ENCODE measurements at places on chromosomes 3 and 15.

DNA sequence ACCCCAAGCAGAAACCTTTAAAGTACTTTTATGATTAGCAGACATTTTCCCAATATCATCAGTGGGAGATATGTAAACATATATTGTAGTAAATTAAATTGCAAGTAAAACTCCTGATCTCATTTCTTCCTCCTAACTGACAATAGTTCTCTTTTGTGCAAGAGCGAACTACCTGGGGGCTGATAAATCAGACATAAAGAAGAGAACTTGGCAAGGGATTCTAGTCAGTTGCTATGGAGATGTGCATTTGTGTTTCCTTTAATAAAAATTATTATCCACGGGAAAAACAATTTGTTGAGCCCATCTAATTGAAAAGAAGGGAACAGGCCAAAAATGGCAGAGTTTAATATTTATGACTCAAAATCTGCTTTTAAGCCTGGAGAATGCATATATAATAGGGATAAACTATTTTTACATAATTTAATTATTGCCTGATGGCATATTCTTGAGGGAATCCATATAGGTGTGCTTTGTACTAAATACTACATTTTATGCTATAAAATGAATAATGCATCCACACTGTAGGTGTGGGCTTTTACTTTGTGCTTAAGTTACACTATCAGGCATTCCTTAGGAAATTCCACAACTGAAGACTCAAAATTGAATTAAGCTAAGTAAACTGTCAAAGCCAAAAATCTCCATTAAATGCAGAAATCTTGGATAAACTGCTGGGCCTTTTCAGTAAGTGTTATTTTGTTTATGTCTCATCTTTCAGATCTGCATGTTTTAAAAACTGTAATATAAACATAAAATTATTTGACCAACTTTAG lies 258.1 kb downstream of the ERC2 start:
- DNase-seq: no peak

GRCh38 chr3:27428446-27428845 lies 55.7 kb downstream of the SLC4A7 start:
- DNase-seq: no peak

DNA sequence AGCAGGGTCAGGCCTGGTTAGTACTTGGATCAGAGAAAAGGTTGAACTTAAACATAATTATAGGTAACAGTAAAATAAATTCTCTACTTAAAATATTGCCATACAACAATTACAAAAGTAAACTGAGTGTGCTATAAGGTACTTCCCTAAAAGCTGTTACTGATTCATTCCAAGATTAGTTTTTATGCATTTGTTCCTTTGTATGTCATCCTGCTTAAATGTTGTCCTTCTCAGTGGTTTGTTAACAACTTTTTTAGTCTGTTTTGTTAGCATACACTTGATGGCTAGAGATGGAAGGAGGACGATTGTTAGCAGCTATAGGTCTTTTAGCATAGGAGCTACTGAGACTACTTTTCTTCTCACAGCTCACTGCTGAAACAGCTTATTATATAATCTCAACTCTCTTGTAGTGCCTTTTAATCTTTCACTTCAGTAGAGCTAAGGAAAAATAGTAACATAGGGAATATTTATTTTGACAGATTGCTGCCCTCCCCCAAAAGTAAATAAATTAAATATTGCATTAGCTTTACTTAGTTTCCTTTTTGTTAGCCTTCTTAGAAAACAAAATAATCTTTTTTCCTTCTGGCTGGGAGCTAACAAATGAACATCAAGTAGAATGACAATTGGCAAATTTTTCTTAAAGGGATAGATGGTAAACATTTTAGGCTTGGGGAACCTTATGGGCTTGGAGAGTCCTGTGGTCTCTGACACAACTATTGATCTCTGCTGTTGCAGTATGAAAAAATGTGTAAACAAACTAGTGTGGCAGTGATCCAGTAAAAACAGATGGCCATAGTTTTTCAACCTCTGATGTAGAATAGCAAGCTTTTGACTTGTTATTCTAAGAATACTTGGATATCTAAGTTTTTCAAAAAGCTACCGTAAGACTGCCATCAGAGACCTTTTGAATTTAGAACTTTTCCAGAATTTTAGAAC lies 39.5 kb downstream of the USP8 start:
- no peak for DNase-seq

DNA sequence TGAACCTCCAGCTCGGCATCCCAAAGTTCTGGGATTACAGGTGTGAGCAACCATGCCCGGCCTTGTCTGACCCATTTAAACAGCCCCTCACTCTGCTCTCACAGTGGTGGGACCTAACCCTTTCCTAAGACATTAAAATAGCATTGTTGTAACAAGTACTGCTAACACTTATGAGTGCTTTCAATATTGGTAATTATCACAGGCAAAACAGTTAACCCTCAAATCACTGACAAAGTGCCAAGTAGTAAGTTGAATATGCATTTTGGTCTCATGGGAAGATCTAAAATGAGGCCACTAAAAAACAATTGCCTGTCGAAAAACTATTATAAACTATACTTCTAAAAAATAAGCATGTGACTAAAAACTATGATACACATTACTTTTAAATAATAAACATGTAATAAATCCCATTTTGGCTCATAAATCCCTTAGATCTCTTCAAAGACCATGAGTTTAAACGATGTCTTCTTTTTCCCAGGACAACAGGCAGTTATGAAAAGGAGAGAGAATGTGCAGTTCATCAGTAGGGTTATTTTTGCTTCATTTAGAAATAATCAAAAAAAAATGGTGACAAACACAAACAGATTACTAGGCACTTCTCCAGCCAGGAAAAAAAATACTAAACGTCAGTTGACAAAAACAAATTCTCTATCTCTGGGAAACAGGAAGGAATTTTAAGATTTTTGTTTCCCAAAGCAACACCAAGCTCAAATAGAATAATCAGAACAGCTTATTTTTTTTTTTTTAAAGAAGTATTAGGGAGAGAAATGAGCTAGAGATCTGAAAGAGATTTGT lies 95.4 kb downstream of the RFTN1 start:
- DNase-seq: no peak

GRCh38 chr3:22988566-22988965 lies 214.6 kb upstream of the UBE2E2 start:
- no peak for DNase-seq

DNA sequence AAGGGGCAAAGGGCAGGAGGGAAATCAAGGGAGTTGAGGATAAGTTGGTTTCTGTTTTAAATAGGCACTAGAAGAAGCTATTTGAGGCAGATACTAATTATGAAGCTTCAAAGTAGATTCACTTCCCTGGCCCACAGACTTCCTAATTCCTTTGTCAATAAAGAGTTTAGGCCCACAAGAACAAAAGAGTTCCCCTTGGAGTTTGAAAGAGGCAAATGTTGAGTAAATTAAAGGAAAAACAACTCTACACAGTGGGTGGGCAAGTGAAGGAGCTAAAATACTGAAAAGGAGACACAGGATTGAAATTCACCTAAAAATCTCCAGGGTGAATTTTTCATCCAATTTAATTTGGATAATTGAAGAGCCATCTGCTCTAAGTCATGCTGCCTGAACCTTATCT lies 411.7 kb upstream of the RORA start:
- DNase-seq: no peak

- DNase-seq: no peak
Observed at GRCh38 chr3:195113536-195114425, 157.2 kb downstream of the XXYLT1 start.

DNA sequence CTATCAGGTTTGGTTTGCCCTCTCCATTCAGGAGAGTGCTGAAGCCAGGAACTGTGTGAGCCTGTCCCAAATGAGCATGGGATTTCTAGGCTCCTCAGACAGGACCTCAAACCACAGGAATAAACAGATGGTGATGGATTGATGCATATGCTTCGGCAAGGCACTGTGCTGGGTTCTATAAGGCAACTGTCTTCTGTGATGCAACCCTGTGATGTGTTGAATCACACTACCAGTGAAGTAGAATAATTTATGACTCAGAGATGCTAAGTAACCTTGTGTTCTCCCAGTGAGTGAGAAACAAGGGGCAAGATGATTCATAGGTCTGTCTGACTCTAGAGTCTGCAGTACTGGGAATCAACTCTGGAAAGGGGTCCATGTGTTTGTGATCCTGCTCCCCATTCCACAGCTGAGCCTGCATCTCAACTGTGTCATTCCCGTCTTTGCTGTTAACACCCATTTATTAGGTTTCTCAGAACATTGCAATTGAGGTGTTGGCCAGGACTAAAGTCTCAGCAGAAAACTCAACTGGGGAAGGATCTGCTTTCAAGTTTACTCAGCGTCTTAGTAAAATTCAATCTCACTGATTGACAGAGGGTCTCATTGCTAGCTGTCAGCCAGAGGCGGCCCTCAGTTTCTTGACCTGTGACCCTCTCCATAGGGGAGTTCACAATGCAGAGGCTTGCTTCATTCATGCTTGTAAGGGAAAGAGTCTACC lies 510.1 kb upstream of the CFAP20DC start:
- no peak for DNase-seq

GRCh38 chr3:30847592-30847991 lies 46.9 kb downstream of the GADL1 start:
- no peak for DNase-seq

DNA sequence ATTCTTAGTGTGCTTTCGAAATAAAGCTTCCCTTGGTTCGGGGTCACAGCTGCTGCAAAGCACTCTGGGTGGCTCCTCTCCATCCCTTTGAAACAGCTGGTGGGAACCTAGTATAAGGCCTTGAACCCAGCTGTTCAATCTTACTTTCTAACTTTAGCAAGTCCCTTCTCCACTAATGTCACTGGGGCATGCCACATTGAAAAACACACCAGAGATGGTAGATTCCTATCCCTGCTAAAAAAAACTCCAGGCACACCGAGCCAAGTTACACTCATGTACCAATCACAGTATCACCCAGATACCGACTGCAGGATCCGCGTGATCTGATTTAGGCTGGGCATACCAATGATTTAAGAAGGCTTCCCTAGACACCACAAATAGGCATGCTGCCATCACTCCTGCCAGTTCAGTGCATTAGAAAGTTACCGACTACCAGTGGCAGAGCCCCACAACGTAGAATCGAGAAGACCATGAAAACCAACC lies 65.0 kb downstream of the WWTR1 start:
- no peak for DNase-seq

GRCh38 chr3:69144631-69145245 lies 22.3 kb upstream of the LMOD3 start:
- no peak for DNase-seq

DNA sequence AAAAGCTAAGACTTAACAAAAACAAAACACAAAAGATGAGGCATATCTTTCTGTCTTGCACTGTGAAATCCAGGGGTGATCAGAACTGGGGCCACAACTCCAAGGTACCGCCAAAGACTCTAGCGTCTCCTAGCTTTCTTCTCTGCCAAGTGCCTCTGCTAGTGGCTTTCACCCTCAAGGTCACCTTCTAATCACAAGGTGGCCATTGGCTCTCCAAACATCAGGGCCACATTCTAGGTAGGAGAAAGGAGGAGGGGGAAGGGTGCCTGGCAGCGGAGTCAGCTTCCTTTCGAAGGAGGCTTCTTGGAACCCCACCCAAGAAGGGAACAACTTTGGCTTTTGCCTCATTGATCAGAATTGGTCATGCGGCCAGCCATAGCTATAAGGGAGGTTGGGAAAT lies 168.8 kb upstream of the SMAD3 start:
- no peak for DNase-seq

GRCh38 chr3:191254098-191254873 lies 55.2 kb downstream of the OSTN start:
- DNase-seq: no peak

GRCh38 chr15:96576596-96576995 lies 246.1 kb downstream of the NR2F2 start:
- DNase-seq: peak; percentile 7

DNA sequence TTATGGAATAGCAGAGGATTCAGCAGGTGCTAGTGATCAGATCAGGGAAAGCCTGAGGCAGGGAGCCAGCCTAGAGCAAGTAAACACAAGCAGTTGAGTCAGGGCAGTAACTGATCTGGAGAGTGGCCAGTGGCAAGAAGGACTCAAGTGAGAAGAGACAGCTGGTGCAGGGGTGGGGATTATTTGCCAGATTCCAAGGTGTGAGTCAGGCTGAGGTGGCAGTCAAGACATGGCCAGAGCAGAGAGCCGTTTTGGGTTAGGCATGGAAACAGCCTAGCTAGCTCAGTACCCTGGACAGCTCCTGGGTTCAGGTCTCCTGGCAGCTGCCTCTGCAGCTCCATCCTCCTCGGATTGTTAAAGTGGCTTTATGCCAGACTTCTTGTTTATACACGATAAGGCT lies 281.9 kb upstream of the ONECUT1 start:
- no peak for DNase-seq

DNA sequence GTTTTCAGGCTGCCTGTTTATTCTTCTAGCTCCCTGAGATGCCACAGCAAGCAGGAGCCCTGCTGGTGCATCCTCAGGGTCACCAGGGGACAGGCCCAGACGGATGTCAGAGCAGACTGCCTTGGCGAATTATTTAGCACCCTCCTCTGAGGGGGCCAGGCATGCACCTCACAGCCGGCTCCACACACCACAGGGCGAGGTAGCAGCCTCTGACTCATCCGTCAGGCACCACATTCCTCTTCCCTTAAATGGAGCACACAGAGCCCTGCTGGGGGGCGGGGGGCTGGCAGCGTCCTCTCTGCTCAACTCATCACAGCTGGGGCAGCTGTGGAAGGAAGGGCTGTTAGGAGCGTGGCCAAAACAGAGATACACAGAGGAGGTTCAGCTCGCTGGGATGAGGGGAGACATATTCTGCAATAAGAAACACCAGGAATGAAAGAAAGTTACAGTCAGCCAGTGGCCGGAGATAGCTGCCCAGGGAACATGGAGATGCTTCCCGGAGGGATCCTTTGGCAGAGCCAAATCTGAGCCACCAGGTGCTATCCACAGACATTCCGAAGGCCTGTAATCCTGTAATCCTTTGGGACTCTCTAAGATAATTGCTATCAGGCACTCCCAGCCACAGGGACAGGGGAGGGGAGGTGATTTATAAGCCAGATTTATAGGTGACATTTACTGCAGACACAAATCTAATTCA lies 13.9 kb upstream of the PRICKLE2 start:
- DNase-seq: no peak

DNA sequence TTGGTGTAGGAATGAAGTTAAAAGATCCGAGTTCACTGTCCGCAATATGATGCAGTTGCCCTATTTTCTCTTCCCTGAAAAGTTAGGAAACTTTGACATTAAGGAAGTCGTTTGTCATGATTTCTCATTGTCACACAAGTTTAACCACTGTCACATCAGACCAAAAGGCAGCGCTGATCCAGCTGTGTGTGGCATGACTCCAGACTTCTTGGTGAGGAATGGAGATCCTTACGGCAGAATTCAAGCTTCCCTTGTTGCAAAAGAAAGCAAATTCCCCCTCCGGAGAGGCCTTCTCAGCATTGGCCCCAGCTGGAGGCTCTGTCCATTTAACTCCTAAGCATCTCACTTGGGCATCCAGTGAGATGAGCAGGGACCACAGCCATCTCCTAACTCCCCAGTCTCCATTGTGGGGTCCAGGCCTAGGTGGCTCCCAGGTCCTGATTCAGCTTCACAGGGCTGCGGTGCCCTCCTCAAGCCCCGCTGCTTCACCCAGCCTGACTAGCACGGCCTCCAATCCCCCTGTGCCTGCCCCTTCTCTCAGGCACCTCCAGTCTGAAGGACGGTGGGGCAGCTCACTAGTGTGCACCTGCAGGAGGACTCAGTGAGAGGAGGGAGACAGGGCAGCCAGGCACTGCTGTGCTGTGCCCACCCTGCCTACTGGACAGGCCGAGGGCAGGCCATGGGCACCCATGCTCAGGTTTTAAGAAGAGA lies 159.5 kb downstream of the CHSY1 start:
- DNase-seq: no peak

Data from NCI-H526 treated with DMSO at 0.1 percent for 48 hours (cell line).